ENCODE measurements at places on chromosomes 16 and 17.

- DNase-seq, result no peak
Observed at GRCh38 chr17:33940769-33941370, 314.2 kb upstream of the CCL2 start.

GRCh38 chr16:80161799-80162739 is 378.7 kb upstream of the DYNLRB2 start:
- DNase-seq, result no peak

DNA sequence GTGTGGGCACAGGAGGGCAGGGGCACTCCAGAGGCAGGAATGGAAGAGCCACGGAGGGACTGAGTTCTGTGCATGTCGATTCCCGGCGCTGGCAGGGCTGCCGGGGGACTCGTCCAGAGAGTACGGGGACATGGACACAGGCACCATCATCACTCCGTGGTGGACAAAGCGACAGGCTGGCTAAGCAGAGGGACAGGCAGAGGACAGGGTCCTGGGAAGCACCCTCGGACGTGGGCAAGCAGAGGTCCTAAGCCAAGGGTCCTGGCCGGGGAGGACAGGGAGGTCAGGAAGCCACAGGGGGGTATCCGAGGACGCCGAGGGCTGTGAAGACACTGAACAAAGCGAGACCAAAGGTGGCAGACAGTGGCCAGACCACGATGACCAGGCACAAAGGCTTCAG is 44.3 kb upstream of the ENPP7 start:
- no peak for DNase-seq

DNA sequence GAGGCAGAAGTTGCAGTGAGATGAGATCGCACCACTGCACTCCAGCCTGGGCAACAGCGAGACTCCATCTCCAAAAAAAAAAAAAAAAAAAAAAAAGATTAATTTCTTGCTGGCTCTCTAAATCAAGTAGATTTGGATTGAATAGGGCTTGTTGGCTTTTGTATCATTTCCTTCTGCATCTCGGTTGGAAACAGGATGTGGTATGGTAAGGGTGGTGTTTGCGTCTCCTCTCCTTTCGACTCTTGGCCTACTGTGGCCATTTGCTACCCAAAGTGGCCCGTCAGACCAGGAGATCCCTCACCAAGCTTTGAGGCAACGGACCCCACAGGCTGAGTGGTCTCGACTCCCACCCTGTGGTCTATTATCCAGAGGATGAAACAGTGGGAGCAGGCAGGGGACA is 168.0 kb upstream of the IRX3 start:
- DNase-seq, result no peak

DNA sequence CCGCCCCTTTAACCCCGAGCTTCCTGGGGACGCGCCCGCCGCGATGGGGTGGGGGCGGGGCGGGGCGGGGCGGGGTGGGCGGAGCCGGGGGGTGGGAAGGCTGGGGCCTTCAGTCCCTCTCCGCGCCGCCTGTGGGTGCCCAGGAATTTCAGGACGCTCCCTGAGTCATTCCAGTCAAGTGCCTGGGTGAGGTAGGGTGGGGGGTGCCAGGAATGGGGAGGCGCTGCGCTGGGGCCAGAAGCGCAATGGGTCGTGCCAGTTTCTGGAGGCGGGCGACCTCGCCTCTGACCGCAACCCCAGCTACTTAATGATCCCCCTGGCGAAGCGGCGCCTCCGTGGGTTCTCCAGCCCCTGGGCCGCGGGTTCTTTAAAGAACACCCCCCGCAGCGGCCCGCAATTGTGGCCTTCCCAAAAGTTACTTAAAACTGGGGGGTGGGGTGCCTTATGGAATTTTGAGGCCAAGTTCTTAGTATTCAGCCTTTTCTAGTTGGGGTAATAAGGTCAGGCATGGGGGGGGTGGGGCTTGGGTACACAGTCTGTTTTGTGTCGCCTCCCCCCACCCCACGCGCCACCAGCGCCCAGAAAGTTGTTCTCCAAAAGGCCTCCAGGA is 826 bp upstream of the GSE1 start:
- DNase-seq, result peak; percentile 84

- DNase-seq, result peak; percentile 28
Observed at GRCh38 chr17:79294459-79295071, 219.9 kb downstream of the ENGASE start.

DNA sequence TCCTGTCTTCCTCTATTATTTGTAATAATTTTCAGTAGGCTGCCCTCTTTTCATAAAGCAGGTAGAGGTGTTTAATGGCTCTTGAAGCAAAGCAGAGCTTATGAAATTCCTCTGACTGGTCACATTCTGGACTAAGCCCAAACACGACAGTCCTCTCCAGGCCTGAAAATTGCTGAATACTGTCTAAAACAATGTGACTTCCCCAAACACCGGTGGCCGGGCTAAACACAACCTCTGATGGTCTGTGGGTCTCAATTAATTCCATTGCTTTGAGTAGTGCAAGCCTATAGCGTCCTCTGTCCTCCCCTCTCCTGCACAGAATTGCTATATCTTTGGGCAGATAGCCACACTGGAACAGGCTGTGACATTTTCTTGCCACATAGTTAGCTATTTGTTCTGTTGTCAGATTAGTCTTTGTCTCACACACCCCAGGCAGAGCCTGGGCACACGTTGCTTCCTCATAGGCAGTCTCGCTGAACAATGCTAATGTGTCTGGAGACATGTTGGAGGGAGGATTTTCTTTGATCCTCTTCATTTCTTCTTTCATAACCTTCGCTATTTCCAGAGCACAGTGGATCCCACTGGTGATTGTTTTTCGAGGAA is 10.8 kb upstream of the SLFN12L start:
- no peak for DNase-seq

DNA sequence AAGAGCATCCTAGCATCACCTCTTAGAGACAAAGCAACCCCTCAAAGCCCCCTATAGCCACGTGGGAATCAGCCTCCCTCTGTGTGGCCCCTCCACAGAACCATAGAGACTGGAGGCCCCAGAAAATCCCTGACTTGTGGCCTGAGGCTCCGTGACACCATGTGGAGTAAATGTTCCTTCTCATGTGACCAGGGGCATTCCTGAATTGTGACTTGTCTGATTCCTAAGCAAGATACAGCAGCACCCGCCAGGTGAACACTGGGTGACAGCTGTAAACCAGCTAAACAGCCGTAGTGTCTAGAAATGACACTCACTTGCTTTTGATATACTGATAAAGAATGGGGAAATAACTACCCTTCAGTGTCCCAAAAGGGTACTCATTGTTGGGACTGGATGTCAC is 79.0 kb downstream of the DYNLRB2 start:
- no peak for DNase-seq

- no peak for DNase-seq
Observed at GRCh38 chr17:55237841-55238178, 26.9 kb upstream of the HLF start.

DNA sequence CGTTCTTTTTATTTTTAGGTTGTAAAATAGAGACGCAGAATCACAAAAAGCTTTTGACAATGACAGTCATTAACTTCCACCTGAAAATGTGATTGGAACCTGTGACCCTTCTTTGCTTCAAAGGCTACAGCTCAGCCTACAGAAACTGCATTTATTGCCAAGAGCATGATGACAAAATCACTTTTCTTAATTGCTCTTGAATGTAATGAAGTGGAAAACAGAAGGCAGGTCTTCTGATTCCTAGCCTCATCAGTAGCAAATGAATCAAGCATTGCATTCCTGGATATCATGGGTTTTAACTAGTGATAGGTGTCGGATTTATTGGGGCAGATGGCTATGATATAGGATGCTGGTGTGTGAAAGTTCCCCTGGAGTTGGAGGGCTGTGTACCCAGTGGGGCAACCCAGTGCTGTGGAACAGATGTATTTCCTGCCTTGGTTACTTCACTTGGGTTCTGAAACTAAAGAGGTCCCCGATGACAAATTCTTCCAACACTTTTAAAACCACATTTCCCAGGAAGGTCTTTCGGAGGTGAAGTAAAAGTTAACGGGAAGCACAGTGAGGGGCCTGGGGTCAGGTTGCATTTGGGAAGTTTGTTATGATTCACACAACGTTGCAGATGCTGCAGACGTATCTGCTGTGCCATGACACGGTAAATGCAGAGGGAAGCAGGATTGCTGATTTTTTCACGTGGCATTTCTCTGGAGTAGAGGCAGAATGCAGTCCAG is 127.5 kb downstream of the HS3ST3A1 start:
- peak; percentile 35 for DNase-seq

GRCh38 chr16:84042879-84043485 is 387 bp upstream of the SLC38A8 start:
- DNase-seq, result no peak

DNA sequence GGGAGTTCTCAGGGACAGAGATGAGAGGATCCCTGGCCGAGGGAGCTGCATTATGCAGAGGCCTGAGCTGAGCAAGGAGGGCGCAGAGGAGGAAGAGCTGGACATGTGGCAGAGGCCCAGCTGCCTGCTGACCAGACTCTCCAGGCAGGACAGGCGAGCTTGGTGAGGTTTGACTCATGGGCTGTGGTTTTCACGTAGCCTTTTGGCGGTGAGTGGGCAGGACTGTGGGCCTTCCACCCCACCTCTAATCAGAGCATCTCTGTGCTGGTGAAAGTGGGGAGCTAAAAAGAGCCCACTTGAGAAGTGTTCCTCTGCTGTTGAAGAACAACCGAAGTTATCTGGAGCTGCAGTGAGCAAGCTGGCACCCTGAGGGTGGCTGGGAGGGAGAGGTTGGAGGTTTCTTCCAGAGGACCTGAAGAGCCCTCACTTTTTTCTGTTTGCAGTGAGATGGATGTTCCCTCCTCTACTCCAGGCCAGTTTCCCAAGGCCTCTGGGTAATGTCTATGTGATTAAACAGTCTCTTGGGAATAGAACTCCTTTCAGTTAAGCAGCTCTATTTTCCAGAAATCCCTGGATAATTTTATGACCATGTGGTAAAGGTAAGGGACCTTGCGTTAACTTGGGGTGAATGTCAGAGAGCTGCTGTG is 11.9 kb downstream of the EPN2 start:
- peak; percentile 88 for DNase-seq

- no peak for DNase-seq
Observed at GRCh38 chr16:7442050-7442449, 109.4 kb downstream of the RBFOX1 start.

GRCh38 chr16:57637020-57637419 is 8.6 kb downstream of the ADGRG1 start:
- no peak for DNase-seq

GRCh38 chr17:31216031-31216751 is 80.8 kb downstream of the OMG start:
- DNase-seq, result peak; percentile 82

DNA sequence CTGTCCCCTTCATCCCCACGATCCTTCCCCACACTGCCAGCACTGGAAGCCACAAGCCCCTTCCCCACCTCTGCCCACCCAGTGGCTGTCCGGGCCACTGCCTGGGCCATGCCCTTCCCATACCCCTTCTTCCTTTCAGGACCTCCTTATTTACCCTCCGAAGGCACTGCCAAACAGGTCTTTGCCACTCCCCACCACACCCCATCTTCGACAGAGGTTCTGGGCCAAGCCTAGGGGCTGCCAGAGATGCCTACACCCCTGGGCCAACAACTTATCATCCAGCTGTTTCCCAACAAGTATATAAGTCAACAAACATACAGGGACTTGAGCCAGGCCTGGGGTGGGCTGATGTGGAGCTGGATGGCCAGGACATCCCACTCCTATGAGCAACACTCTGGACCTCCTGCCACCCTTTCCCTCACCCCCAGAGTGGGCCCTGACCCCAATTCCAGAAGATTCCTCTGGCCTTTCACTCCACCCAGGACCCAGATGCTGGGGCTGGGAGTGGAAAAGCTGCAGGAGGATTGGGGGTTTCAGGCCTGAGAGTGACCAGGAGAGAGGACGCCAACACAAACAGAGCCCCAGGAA is 1.5 kb upstream of the PPP1R1B start:
- DNase-seq, result no peak

Measured in astrocyte of the spinal cord (primary cell).